ENCODE measurements at places on chromosomes 2 and 18. TPM values are rescaled to one million over a fixed set of nuclear protein-coding genes. Genes with fewer than 3 reads are reported as not detected.

Gene SMAD2
- polyA plus RNA-seq, result 64.7 TPM

Gene TCF23
- not detected for polyA plus RNA-seq

Gene ZFAND2B
- 101 TPM for polyA plus RNA-seq

Gene DES
- polyA plus RNA-seq, result not detected

Gene MSGN1
- not detected for polyA plus RNA-seq
